ENCODE measurements at places on chromosomes 1 and 21.

- DNase-seq = no peak
Measured at GRCh38 chr1:239288820-239289554, 97.4 kb upstream of the CHRM3 start.

DNA sequence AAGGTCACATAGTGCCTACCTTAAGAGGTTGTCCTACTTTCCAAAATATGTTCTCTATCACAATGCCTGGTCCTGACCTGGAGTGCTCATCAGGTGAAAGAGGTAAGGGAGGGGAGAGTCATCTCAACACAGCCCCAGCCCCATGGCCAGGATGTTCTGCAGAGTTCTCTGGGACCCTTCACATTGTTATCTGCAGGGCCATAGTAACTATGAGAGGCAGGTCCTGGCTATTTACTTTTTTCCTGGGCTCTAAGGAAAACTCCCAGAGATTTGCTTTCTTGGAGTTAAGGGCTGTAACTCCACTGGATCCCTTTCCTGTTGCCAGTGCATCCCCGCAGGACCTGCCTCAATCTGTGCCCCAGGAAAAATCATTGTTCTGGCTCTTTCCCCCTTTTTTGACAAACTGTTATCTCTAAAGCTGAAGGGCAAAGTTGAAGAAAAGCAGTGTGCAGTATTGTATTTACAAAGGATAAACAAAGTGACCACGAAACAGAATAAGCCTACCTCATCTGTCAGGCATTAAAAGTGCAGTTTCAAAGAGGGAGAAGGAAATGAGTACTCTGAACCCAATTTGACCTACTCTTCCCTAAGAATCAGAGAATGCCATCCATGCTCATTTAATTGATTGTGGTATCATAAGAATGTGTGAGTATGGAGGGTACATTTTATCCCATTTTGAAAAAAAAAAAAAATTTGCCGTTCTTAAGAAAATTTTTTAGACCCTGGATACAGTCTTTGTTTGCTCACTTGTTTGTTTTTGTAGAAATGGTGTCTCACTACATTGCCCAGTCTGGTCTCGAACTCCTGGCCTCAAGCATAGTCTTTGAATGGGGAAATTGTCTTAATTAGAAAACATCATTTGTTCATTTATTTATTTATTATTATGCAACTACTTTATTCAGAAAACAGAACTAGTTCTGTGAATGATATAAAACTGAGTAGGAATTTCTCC is 149.6 kb downstream of the RHOU start:
- no peak for DNase-seq

DNA sequence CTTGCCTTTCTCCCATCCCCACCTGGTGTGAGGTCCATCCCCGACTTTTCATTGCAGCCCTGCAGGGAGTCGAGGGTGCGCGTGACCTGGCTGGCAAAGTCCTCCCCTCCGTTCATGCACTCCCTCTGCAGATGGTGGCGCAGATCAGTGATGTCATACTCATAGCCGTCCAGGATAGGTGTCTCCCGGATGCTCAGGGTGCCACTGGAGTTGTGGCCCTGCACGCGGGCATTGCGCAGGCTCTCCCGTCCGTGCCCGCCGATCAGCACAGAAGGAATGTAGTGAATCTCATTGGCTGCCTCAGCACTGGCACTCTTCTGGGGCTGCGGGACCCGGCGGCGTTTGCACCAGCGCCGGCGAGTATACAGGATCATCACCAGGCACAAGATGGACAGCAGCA is 132.1 kb downstream of the ASTN1 start:
- no peak for DNase-seq

- DNase-seq = no peak
Measured at GRCh38 chr1:66395202-66396061, 138.5 kb upstream of the SGIP1 start.

GRCh38 chr1:109898842-109899241 is 11.8 kb upstream of the CSF1 start:
- no peak for DNase-seq

DNA sequence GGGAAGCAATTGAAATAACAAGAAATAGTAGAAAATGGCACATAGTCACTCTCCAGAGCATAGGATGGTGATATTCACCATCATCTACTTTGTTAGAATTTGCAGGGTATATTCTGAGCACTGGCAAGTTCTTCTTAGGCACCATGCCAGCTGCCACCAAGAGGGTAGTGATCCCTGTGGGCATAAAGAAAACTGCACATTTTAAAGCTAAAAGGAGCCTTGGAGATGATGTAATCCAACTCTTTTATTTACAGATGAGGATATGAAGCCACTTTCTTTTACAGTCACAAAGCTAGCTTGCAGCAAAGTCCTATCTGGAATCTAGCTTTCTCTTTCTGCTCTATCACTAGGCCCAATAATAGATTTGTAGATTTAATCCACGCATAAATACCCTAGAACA is 69.0 kb downstream of the PTGER3 start:
- no peak for DNase-seq

DNA sequence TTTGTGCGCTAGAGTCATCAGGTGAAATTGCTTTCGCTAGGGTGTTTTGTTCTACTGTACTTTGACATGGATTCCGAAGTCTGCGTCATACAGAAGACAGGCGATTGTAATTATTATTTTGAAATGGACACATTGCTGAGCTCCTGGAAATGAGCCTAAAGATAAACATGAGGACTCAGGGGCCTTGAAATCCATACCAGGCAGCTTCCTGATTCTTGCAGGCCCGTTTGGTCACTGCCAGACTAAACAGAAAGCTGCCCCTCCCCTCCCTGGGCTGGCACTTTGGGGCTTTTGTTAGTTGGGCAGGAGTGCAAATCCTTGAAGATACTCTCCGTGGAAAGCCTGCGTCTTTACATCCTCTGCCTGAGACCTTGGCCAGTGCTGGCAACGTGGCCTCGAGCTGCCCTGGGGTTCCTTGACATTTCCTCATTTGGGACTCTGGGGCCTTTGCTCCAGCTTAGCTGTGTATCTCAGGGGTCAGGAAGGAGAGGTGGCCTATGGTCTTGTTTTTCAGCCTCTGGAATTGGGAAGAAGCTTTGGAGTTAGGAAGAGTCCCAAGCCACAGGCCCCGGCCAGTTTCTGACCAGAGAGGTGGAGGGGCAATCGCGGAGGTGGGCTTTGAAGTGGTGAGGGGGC is 26.9 kb upstream of the KCNE2 start:
- no peak for DNase-seq

DNA sequence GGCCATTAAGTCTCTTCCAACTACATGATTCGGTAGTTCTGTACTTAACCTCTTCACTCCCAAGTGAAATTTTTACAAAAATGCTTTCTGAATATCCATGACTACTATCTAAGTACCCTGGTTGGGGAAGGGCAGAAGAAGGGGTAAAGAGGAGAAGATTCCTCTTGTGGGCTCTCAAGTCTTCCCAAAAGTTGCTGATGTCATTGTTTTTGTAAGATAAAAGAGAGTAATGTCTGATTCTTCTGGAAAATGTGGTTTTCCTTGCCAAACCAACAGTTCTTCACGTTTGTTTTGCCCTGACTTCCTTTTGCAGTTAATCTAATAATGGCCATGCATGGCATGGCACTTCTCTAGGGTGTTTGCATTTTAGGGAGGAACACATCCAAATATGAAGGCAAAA is 34.7 kb upstream of the AK4 start:
- DNase-seq = no peak

DNA sequence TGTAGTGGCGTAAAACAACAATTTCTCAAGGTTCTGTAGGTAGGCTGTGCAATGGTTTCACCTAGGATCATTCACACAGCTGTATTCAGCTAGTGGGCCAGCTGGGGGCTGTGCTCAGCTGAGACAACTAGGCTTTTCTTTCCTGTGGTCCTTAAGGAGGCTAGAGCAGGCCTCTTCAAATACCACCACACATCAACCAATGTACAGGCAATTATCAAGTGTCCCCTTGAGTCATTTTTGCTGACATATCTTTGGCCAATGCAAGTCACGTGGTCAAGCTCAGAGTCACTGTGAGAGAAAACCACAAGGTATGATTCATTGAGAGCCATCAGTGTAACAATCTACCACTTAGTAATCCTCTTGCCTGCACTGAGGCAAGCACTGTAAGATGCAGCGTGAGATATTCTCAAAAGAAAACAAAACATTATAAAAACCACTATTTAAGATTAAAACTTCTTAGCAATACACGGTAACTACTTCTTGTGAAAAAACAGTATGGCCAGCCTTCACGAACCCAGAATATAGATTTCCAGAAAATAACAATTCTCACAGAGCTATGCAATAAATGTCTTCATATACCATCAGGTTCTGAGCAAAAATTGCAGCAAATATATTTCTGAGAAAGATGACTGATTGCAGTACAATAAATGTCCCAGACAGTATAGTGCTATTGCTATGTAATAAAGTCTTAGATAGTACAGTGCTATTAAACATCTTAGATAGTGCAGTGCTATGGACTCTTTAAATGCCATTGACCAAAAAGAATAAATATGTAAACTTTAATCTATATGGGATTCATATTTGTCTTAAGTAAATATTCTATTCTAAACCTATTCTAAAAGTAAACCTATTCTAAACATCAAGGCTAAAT is 55.3 kb downstream of the NME7 start:
- no peak for DNase-seq

DNA sequence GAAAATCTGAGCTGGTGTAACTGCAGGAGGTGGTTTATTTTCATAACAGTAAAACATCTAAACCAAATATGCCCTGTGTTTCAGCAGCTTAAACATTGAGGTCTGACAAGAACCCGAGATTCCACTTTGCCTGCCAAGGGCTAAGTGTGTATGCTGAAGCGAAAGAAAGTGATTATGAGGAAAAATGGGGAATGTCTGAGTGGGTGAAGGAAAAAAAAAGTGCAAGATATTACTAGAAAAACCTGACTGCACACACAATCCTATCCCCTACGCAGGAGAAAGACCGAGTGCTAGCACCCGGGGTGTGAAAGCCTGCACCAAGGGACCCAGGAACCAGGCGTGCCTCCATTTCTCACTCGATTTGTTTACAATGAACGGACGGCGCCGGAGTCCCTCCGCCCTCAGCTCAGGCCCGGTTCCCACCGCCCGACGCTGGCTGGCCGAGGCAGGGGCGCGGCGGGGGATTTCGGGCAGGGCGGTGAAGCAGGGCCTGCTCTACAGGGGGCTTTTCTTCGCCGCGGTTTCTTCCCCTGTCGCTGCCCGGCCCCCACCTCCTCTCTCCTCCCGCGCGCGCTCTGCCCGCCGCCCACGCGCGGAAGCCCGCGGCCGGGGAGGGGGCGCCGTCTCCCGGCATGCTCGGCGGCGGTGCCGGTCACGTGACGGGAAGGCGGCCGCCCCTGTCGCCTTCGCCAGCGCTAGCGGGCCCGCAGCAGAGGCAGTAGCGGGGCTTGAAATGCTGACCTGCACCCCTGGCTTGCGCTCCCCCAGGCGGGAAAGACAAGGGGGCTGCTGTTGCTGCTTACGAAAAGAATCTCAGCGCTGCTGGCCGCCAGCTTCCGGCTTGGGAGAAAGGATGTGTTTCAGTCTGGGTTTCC is 35.9 kb downstream of the ITPKB start:
- peak; percentile 94 for DNase-seq

DNA sequence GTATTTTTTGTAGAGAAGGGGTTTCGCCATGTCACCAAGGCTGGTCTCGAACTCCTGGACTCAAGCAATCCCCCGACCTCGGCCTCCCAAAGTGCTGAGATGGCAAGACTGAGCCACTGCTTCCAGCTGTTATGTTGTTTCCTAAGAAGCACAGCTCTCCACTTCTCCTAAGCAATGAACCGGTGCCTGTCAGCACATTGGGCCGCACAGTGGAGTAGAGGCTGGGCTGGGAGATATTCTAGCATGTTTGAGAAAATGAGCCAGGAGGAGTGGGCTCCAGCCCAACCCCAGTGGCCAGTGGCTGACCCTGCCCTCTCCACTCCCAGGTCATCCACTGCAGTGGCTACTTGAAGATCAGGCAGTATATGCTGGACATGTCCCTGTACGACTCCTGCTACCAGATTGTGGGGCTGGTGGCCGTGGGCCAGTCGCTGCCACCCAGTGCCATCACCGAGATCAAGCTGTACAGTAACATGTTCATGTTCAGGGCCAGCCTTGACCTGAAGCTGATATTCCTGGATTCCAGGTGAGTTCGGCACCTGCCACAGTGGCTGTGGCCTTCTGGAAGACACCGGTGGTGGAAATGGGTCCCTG is 27.0 kb downstream of the SIM2 start:
- no peak for DNase-seq

DNA sequence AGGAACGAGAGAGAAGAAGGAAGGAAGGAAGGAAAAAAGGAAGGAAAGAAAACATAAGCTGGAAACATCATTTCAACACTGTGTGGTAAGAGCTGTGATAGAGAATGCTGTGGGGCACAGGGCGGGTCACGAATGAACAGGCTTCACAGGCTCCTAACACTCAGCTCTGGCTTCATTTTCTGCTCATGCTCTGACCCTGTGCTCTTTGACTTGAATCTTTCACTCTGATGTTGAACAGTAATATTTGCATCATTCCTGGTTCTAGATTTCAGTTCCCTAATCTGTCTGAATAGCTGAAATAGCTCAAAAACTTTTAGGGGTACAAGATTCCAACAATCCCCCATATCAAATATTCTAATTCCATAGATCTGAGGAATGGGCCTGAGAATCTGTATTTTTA is 207.3 kb downstream of the LHX8 start:
- DNase-seq = peak; percentile 53

- no peak for DNase-seq
Measured at GRCh38 chr1:167634435-167634834, 4.4 kb downstream of the RCSD1 start.

GRCh38 chr1:217138173-217138765 is 415.0 kb upstream of the ESRRG start:
- no peak for DNase-seq

DNA sequence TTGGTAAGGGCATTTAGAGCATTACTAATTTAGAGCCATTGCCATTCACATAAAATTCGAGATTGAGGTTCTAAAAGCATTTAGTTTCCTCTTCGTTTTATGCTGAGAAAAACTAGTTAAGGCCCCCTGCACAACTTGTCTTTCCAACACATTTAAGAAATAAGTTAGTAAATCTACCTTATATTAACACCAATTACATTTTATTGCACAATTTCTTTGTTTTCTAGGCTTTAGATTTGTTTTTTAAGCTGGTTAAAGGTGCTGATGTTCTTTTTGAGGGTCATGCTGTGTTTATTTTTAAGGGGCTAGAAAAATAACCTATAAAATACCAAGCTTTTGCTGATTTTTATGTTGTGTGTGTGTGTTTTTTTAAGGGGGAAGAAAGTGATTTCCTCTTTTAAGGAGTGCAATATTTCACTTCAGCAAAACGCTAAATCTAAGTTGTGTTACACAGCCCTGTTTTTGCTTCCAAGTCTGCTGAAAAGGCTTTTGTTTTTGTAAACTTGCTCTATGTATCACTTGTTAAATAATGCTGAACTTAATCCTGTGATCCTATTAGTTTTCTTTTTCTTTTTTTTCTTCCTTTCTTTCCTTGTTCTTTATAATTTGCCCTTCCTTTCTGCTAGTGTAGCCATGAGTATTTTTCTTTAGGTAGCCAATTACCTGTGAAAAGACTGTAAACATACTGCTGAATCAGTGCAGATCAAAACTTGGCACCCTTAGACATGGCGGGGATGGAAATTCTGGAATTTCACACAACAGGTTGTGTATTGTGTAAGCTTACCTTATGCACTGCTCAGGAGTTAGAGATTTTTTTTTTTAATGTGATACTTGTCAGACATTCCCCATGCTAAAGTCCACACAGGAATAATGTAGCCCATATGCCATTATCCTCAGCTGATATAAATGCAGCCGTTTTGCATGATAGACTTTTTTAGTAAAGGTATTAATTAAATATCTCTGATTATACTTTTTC is 1.5 kb downstream of the CEPT1 start:
- peak; percentile 29 for DNase-seq

Measured in B cell (primary cell).